ENCODE measurements at places on chromosomes 12 and 14.

- DNase-seq, result no peak
These were observed 6.7 kb downstream of the C12orf54 start for GRCh38 chr12:48489012-48489411.

- no peak for DNase-seq
These were observed 4.2 kb downstream of the BAG5 start for GRCh38 chr14:103558071-103558882.

DNA sequence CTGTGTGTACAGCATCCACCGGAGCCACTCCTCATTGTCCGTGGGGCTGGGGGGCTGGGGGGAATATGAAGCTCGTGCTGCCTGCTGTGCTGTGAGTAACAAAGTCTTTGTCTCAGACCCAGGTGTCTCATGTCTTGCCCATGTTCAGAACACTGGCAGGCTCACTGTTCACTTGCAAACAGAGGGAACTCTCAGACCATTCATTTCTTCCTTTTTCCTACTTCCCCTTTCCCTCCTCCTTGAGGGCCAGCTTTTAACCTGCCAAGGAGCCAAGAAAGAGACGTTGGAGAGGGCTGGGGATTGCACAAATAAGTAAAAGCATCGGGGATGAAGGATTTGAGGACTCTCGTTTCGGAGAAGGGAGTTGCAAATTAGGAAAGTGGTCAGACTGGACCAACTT lies 21.6 kb downstream of the GPR132 start:
- DNase-seq, result no peak

DNA sequence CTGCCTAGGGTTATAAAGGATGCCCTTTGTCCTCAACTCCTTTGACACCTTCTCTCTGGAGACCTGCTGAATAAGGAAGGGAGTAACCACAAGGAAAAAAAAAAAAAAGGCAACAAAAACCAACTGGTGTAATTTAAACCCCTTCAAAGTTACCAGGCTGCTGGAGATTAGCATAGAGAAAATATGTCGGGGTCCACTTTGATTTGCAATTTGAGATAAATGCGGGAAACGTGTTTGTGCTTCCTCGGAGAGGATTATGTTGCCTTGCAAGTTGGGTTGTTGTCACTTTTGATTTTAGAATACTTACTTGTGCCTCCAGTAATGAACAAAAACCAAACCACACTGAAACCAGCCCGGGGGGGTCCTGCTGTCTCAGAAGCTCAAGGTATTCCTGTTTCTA lies 200.2 kb upstream of the MYL2 start:
- no peak for DNase-seq

- no peak for DNase-seq
These were observed 9.9 kb downstream of the TUNAR start for GRCh38 chr14:95886366-95887056.

GRCh38 chr14:68487805-68488590 lies 304.9 kb downstream of the ZFP36L1 start:
- no peak for DNase-seq

DNA sequence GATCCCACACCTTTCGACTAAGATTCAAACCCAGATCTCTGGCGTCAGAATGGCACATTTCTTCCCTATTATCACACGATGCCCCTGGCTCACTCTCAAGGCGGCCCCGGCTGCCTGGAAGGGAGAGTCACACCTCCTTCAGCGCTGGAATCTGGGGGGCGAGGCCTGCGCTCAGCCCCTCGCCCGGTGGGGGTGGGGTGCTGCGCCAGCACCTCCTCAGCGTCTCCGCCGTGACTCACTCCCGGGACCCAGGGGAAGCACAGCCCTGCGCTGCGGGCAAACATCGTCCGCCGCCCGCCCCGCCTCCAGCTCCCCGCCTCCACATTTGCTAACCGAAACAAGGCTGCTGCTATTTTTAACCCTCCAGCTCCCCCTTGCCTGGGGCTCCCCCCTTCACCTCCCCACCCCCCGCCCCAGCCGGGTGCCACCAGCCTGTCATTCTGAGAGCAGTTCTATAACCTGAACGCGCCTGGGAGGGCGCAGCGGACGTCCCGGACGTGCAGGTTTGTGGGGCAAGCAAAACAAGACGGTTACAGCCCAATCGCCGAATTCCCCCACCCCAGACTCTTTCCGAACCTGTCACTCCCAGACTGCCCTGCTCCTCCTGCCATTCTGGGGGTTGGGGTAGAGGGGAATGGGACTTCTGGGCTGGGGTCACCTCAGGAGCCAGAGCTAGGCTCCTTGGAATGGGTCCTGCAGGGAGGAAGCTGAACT lies 6.7 kb downstream of the HDAC7 start:
- peak; percentile 85 for DNase-seq

All from inflammatory macrophage treated with lipopolysaccharide for 4 hours (primary cell).